ENCODE measurements at places on chromosomes 5 and 9.

DNA sequence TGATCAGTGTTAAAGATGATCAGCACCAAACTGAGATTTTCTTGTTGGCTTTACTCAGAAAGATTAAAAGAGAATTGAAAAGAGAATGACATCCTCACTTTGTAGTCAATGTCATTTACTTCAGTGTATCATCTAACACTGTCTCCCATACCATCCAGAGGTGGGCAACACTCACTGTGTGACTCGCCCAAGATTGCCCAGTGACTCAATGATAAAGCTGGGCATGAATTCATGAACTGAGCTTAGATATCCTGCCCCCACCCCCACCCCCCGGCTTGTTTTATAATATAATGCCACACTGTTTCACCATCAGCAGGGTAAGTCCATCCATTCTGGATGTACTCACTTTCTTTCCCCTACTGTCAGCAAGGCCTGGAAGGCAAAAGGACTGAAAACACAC, 242.2 kb downstream of the FAM114A2 start:
- DNase-seq = no peak

- DNase-seq = no peak
Measured at GRCh38 chr5:178074266-178074952, 38.9 kb upstream of the N4BP3 start.

GRCh38 chr9:16532272-16532671, 338.2 kb downstream of the BNC2 start:
- DNase-seq = no peak

DNA sequence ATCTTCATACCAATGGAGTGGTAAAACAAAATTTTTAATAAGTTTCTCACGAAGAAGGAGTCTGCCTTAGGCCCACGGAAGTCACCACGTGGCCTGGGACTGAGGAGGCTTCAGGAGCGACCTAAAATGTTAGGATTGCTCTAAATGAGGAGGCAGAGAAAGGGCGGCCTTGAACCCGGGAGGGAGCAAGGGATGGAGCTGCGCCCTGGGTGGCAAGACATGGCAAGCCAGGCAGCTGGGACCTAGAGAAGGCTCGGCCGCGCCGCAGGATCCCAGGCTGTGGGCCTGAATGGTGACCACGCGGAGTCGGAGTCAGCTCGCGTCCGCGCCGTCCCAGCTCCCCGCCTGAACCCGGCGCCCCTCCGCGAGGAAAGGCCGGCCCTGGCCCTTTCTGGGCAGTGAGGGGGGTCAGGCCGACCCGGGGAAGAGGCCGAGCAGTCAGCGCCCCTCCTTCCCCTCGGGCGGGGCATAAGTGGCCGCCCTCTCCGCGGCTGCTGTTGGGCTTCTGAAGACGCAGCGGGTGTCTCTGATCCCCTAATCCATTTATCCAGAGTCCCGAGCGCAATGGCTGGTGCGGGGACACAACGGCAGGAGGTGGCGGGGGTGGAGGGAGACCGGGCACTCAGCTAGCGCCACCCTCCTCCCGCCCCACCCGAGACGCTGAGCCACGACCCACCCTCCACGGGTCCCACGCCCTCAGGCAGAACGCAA, 10.6 kb downstream of the IRX1 start:
- peak; percentile 50 for DNase-seq

DNA sequence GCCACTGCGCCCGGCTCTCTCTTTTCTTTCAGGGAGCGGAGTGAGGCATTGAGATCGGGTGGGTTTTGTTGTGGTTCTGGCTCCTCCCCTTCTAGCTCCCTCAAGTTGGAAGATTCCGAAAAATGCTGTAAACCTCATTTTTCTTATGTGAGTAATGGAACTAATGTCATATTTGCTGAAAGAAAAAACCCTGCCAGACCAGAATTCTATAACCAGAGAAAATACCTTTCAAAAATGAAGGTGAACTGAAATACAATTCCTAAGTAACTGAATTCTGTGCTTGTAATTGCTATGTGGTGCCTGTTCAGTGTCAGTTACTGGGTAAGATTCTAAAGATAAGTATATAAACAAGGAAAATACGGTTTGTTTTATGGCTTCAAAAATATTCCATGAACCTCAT, 30.9 kb upstream of the CDK20 start:
- no peak for DNase-seq

DNA sequence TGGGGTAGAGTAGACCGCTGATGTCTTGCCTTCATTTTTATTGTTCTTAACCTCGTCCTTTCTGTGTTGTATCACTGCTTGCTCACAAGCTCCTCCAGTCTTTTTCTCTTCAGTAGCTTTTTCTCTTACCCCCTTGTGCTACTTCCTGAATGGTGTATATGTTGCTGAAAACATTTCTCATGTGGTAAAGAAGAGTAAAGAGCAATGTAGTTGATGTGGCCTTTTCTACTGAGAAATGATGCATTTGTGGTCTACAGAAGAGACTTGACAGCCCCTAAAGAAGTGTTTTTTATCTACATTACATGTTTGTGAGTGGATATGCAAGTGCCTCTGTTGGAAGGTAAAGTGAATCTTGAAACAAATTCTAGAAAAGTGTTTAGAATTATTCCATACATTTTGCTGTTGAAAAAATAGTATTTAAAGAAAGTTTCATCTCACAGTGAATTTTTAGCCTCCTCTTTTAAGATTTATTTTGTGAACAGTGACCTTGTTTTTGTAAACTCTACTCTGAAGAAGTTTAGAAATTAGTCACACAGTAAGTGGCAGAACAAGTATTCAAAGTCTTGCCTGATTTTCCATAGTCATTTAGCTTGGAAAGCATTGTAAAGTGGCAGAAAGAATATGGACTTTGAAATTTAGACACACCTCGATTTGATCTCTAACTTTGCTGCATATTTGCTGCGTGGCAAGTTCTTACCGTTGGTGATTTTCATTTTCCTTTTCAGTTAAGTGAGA, 17.4 kb downstream of the CDC42SE2 start:
- DNase-seq = no peak

DNA sequence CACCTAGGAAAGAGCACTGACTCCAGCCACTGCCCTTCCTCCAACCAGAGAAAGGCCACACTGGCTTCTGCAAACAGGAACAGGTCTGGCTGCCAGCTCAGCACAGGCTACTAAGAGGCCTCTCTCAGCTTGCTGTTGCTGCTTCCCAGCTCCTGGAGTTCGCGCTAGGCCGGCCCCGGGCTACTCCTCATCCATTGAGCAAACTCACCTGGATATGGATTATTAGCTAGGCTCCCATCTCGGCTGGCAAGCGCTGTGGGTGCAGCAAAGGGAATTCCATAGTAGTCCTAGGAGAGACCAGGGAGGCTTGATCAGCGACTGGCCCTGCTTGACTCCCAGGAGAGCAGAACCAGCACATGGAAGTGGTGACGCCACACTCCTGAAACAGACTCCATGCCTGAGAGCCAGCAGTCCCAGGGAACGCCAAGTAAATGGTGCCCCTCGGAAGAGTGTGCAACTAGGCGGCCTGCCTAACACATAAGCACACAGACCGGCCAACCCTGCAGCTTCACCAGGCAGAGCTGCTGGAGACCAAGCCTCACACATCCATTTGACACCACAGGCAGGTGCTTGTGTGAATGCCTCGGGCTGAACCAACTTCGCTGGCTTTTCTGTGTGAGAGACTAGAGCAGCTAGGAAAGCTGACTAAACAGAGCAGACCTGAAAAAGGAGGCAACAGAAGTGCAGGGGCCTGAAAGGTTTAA, 107.2 kb downstream of the UBE2R2 start:
- no peak for DNase-seq

GRCh38 chr5:42090162-42090561, 165.1 kb downstream of the FBXO4 start:
- DNase-seq = no peak

- DNase-seq = no peak
Measured at GRCh38 chr5:6286404-6286803, 91.9 kb downstream of the MED10 start.

DNA sequence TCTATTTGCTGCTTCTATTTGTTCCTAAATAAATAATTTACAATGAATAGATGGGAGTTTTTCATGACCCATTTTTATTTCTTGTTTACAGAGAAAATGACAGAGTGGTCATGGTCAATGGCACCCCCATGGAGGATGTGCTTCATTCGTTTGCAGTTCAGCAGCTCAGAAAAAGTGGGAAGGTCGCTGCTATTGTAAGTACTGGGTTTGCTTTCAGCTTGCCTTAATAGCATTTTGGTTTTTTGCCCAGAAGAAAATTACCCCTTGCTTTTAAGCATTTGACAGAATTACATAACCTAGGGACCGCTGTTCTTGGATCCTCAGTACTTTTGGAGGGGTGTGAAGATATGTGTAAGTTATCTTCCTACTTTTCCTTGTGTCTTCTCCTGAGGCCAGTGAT, 44.1 kb downstream of the TJP2 start:
- no peak for DNase-seq

DNA sequence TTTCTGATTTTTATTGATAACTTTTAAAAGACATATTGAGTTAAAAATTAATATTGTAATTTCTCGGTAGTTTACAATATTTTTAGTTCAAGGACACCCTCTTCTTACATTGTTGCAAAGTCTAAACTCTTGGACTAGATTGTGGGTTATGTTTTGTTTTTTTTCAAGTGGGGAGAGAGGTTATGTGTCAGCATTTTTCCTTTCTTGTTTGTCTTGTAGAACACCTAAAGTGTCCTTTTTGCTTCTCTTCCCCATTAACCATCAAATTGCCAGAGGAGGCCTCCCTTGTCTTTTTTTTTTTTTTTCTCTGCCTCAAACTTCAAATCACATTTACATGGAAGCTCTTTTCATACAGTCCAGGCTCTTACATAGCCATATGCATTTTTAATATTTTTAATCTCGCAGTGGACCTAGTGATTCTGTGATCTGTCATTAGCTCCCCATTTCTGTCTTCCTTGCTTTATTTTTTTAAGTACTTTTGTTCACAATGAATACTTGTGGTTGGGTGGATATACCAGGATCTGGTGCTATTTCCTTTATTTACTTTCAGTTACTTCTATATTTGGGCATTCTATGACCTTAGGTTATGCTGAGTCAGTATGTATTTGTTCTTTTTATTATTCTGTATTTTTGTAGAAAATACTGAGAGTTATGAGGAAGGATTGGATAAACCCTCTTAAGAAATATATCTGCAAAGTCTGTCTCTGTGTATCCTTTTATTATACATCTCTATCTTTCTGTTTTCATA, 2280.6 kb upstream of the ACO1 start:
- DNase-seq = no peak

GRCh38 chr5:73952872-73953271, 326.9 kb downstream of the ARHGEF28 start:
- DNase-seq = no peak

DNA sequence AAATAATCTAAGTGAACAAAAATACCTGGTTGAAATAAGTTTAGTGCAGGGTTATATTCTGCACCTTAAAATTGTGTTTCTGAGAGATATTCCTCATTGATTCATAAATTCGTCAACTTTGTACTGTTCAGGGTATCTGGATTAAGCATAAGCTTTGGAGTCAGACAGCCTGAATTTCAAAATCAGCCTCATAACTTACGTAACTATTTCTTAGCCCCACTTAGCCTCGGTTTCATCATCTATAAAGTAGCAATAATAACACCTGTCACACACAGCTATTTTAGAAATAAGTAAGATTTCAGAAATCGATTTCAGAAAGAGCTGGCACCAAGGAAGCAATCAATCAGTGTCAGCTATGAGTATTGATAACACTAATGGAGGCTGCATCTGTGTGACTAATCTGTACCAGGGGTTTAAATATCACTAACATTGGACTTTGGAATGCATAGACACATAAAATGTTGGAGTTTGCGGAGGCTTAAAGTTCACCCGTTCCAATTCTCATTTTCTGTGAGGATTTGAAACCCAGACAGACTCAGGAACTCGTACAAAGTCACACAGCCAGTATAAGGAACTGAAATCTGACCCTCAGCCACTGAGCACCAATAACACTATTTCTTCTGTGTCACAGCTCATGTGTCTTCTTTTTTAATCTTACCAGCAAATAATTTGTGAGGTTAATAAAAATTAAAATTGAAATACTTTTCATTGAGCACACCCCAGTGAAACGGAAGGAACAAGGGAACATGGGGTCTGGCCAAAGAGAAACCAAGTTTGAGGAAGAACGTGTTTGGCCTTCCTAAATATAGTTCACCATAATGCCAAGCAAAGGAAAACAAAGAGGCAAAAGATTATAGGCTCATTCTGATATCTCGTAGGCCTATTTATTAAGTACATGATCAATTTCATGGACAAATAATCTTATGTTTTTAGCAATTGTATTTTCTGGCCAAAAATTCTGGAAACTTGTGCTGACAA, 194.4 kb upstream of the PTGER4 start:
- DNase-seq = no peak

DNA sequence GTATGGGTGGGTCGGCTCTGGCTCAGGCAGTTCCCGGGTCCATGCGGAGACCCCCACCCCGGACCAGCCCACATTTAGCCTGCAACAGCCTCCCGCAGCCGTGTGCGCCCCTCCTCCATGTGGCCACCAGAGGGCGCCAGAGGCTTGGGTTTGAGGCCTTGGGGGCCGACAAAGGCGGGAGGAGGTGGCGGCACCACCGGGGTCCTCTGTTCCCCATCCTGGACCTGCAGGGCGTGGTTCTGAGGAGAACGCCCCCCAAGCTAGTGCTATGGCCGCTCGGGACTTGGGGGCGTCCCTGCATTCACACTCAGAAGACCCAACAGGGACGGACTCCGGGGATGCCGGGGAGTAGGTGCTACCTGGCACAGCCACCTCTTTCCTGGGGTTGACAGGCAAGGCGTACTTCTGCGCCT, 16.5 kb downstream of the ASS1 start:
- DNase-seq = peak; percentile 91

DNA sequence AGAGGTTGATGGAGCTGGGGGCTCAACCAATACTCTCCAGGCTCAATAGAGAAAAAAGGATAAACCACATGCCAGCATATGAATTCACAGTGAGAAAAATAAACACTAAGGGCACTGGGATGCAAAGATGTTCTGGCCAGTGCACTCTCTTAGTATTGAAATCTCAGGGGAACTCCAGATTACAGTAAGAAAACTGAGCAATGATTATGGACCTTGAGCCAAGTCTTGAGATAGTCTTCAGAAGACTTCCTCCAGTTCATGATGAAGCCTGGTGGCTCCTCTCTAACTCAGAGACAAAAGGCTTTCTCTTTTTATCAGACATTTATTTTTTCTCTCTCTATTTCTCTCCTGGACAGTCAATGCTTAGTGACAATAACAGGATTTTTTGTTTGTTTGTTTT, 139.8 kb upstream of the SPEF2 start:
- DNase-seq = no peak

DNA sequence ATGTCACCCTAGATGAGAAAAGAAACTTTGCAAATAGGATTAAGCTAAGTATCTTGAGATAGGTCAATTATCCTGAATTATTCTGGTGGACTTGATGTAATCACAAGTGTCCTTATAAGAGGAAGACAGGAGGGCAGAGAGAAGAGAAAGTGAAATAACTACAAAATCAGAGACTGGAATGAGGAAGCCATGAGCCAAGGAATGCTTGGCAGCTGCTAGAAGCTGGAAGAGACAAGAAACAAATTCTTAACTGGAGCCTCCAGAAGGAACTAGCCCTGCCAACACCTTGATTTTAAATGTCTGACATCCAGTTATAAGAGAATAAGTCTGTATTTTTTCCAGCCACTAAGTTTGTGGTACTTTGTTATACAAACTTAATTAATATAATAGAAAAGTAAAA, 480.0 kb downstream of the NR2F1-AS1 start:
- no peak for DNase-seq

All from iPS-NIHi11 (cell line).